Activated CD4-positive, alpha-beta T cell treated with anti-CD3 and anti-CD28 coated beads, Interleukin-2, amount 50 U/mL, for 24 hours (primary cell): ENCODE measurements at places on chromosomes 3 and 15.

GRCh38 chr3:165206454-165207266, 10.5 kb upstream of the SLITRK3 start:
- DNase-seq = no peak

DNA sequence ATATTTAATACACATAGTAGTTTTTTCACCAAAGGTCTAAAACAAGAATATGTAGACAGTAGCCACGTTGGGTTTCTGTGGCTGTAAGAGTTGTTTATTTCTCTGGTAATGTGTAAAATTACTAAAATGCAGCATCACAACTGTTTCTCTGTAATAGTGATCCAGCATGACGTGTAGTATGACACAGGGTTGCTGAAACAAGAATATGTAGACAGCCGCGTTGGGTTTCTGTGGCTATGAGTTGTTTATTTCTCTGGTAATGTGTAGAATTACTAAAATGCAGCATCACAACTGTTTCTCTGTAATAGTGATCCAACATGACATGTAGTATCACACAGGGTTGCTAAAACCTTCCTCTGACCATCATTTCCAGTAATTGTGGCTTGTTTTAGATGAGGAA, 153.6 kb upstream of the ZNF717 start:
- DNase-seq = no peak

DNA sequence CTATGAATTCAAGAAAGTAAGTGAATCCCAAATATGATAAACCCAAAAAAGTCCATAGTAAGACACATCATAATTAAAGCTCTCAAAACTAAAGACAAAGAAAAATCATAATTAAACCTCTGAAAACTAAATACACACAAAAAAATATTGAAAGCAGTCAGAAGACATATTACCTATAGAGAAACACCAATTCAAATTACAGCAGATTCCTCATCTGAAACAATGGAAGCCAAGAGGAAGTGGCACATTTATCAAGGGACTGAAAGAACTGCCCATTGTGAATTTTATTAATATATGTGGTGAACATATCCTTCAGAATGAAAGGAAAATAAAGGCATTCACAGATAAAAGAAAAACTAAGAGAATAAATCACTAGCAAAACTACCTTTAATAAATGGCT, 128.2 kb downstream of the SCAPER start:
- no peak for DNase-seq

DNA sequence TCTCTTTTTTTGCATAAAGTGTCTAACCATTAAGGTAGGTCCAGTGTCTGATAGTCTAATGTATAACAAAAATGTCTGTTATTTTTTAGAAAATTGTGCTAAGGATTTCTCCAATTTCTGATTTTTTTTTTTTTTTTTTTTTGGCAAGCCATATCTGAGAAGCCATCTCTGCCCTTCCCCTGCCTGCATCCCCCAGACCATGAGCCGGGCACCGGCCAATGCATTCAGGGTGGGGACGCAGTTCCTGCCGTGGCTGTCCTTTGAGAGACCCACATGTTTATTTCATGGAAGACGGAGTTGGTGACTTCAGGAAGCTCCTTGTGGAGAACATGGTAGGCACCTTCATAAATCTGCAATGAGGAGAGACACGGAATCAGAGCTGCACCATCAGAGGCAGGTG, 19.2 kb downstream of the ABTB1 start:
- no peak for DNase-seq

- DNase-seq = no peak
These were observed 73.0 kb downstream of the ATP10A start for GRCh38 chr15:25790000-25790660.

GRCh38 chr3:179233043-179233442, 17.9 kb downstream of the KCNMB3 start:
- no peak for DNase-seq

- DNase-seq = peak; percentile 57
These were observed 17.2 kb downstream of the TNFAIP8L3 start for GRCh38 chr15:51077221-51078153.

GRCh38 chr15:89794627-89795241, 18.6 kb downstream of the MESP2 start:
- DNase-seq = no peak

GRCh38 chr15:38682861-38683260, 118.2 kb upstream of the RASGRP1 start:
- DNase-seq = no peak

DNA sequence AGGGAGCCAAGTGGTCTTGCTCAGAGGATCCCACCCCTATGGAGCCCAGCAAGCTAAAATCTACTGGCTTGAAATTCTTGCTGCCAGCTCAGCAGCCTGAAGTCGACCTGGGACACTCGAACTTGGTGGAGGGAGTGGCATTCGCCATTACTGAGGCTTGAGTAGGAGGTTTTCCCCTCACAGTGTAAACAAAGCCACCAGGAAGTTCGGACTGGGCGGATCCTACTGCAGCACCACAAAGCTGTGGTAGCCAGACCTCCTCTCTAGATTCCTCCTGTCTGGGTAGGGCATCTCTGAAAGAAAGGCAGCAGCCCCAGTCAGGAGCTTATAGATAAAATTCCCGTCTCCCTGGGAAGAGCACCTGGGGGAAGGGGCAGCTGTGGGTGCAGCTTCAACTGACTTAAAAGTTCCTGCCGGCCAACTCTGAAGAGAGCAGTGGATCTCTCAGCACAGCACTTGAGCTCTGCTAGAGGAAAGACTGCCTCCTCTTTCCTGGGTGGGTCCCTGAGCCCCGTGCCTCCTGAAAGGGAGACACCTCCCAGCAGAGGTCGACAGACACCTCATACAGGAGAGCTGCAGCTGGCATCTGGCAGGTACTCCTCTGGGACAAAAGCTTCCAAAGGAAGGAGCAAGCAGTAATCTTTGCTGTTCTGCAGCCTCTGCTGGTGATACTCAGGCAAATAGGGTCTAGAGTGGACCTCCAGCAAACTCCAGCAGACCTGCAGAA, 576.3 kb upstream of the NECTIN3 start:
- DNase-seq = no peak

DNA sequence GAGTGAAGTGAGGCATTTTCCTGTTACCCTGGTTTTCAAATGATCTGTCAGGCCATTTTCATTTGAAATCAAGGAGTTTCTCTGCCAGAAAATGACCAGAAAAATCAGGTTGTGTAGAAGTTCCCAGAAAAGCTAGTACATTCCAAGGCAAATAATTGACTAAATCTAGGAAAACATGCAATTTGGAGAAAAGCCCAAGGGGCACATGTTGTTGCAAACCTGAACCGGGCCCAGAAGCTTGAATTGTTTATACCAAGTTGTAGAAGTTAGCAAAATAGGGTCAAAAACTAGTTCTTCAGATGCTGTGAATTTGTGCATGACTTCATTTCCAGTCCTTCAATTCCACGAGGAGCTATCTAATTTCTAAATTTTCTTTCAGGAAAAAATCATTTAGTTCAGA, 31.0 kb downstream of the TRIM42 start:
- no peak for DNase-seq

- DNase-seq = no peak
These were observed 27.0 kb upstream of the LPP start for GRCh38 chr3:188126934-188127333.

DNA sequence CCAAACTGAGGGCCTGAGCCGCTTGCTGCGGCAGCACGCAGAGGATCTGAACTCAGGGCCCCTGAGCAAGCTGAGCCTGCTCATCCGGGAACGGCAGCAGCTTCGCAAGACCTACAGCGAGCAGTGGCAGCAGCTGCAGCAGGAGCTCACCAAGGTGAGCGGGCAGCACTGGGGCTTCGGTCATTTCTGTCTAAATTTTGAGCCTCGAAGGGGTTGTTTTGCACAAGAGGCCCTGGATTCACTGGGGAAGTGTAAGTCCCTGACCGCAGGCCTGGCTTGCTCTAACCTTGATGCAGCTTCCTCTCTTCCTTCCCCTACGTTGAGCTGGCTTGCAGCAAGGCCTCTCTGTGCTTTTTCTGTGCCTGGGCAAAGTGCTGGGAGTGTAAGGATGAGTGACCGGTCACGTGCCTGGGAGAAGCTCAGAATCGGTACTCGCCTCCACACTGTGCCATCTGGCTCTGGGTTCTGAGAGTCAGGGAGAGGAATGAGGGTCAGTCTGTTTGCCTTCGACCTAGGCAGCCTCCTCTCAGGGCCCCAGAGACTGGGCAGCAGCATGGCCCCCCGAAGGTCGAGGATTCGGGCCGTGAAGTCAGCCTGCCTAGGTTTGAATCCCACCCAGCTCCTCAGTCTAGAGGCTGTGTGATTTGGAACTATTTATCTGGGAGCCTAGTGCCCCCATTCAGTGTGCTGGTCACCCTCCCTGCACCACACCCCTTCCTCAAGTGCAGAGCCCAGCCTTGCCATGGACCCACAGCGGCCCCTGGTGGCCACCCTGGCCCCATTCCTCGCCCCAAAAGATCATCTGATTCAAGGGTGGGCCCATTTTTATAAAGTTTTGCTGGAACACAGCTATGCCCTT, 1.4 kb downstream of the FES start:
- DNase-seq = peak; percentile 72

DNA sequence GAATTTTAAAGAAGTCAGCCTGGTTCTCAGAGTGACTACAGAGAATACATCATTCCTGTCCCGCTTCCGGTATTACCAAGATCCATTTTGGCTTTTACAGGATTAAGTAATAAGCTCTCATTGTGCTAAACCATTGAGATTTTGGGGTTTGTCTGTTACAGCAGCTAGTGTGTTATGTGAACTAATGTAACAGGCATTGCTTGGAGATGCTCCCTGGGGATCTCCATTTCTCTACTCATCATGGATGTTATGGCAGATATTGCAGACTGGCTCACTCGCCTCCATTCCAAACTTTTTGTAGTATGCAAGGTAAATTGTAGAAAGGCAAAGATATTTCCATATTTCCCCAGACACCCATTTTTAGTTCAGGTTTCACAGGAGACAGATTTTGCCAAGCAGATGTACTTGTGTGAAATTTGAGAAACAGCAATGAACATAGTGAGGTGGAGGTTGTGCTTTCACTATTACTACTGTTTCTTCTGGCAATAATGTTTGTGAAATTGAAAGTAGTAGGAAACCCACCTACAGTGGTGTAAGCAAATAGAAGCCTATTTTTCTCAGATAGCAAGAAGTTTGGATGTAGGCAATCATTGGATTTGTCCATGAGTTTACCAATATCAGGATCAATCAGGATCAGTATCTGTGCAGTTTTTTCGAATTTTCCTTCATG, 177.1 kb upstream of the GALNT15 start:
- DNase-seq = no peak

DNA sequence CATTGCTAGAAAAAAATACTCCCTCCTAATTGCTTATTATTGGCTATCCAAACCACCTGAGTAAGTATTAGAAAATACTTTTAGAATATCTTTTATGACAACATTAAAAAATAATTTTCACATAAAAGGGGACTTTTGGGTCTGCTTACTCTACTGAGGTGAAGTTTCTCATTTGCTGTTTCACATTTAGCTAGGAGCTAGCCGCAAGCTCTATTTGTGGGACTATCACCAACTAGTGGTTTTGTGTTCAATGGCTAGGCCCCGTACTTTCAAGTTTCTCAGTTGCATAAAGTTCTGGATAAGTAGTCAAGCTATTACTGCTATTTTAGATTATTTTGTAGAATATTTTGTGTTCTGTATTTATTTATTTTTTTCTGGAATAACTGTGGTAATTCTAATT, 244.2 kb upstream of the SLITRK3 start:
- no peak for DNase-seq

- DNase-seq = no peak
These were observed 228.1 kb downstream of the ADAMTS9 start for GRCh38 chr3:64459711-64460110.

- no peak for DNase-seq
These were observed 8.7 kb downstream of the CYP1A1 start for GRCh38 chr15:74716651-74717050.
